ENCODE measurements at places on chromosomes 3 and 15.

GRCh38 chr3:155859859-155860258 lies 5.6 kb upstream of the SLC33A1 start:
- peak; percentile 28 for DNase-seq

DNA sequence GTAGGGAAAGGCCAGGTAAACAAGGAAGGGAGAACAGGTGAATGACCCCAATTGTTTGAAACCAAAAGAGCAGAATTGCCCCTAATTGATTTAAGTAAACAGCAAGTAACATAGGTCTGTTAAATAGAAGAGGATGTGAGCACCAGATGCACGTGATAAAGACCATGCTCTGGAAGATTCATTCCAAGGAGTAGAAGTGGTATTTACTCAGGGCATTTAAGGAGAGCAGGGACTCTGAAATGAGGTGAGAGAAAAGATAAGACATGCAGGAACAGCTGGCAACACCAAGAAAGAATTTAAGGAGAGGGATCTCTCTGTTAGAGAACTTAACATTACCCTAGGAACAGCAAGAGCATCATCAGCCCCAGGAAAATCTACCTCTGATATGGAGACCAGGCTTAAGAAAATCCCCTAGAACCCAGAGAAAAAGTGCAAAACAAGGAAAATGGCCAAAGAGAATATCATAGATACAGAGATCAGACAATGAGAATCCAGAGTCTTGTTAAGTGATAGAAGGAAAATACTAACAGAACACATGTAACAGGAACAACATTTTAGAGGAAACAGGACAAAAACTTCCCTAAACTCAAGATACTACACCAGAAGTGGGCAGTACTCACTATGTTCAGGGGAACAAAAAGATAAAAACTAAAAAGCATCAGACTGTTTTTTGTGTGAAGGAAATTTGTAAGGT lies 6.4 kb downstream of the NUDT16 start:
- DNase-seq, result no peak

- DNase-seq, result no peak
These were observed 15.8 kb upstream of the SLC27A2 start for GRCh38 chr15:50166216-50166615.

DNA sequence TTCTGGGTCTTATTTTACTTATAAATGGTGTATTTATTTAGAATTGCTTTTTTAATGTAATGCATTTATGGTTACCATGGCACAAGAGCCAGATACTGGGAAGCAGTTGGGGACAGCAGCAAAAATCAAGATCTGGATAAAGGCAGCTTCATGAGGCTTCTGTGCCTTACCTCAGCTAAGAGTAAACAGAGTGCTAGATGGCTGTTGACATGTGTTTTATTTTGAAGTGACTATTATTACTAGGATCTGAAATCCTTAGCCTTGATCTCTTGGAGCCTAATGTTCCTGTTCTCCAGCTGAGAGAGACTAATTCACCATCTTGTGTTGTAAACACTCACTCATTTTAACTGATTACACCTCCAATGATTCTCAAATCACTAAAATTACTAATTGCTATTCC lies 317.8 kb downstream of the LPP start:
- no peak for DNase-seq

GRCh38 chr3:171640520-171641412 lies 169.5 kb downstream of the PLD1 start:
- peak; percentile 9 for DNase-seq

DNA sequence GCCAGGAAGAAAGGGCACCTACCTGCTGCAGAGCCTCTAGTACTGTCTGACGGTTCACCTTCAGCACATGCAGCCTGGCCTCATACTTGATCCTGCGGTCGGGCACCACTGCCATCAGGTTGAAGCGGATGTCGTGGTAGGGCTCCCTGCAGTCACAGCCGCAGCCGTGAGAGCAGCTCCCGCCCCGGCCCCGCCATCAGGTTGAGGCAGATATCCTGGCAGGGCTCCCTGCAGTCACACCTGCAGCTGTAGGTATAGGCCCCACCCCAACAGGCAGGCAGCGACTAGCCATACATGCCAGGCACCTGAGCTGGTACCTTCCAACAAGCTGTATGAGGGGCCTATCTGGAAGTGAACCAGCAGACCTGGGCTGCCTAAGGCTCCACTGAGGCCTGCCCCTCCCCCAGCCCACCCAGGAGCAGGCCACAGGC lies 38.7 kb downstream of the SEMA3G start:
- no peak for DNase-seq

DNA sequence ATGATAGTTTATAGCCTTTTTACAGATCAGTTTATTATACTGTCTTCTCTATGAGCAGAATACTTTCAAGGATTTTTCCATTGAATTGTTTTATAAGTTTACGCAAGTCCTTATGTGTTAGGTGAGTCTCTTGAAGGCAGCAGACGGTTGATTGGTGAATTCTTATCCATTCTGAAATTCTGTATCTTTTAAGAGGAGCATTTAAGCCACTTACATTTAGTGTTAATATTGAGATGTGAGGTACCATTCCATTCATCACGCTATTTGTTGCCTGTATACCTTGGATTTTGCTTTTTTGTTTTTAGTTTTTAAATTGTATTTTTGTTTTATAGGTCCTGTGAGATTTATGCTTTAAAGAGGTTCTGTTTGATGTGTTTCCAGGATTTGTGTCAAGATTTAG lies 32.5 kb upstream of the VEPH1 start:
- no peak for DNase-seq

DNA sequence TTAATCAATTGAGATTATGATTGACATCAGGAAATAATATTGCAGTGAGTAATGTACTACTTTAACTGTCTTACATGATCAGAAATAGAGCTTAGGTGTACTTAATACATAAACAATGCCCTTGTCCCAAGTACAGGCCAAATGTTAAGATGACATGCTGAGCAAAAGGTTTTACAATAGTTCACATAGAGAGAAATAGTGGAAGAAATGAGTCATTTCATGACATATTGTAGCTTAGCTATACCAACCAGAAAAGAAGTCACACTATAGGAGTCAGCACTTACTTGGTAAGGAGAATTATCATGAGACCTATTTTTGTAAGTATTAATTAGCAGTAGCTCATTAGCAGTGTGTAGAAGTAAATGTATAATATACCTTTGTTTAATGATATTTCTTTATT lies 96.4 kb upstream of the NANOGP8 start:
- DNase-seq, result peak; percentile 33

- no peak for DNase-seq
These were observed 19.1 kb upstream of the EIF1B start for GRCh38 chr3:40290396-40290795.

- peak; percentile 61 for DNase-seq
These were observed 18.3 kb upstream of the ACTC1 start for GRCh38 chr15:34813446-34814190.

DNA sequence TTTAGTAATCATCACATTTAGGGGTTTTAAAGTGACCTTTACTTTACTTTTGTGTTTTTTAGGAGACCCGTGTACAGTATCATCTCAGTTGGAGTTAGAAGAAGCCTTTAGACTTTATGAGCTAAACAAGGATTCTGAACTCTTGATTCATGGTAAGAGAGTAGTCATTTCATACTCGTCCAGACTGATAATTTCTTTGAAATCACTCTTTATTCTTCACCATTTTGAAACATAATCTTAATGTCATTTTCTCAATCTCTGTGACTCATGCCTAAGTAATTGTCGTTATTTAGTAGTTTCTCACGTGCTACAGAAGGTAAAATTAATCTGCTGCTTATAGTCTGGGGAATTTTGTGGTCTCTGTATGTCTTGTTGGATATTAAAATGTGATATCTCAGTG lies 37.7 kb downstream of the PRKCI start:
- DNase-seq, result no peak

- no peak for DNase-seq
These were observed 168.3 kb upstream of the TGFBR2 start for GRCh38 chr3:30438126-30438525.

DNA sequence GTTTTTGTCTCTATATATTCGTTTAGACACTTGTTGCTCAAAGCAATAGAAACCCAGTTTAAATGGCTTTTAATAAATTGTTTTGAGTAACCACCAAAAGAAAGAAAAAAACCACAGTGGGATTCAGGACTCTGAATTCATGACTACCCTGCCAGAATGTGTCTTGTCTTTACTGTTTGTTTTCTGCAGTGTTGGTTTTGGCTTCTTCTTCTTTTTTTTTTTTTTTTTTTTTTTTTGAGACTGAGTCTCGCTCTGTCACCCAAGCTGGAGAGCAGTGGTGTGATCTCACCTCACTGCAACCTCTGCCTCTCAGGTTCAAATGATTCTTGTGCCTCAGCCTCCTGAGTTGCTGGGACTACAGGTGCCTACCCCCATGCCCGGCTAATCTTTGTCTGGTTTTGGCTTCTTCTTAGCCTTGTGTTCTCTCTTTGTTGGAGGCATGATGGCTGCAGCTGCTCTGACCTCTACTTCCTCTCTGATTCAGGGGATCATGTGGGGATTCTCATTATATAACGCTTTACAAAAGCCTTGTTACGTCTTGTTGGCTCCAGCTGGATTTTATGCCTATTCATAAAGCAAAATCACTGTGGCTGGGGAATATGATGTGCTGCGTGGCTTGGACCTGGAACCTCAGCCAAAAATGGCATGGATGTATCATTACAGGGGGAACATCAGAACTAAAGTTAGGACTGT lies 54.0 kb downstream of the PLS1 start:
- DNase-seq, result no peak

DNA sequence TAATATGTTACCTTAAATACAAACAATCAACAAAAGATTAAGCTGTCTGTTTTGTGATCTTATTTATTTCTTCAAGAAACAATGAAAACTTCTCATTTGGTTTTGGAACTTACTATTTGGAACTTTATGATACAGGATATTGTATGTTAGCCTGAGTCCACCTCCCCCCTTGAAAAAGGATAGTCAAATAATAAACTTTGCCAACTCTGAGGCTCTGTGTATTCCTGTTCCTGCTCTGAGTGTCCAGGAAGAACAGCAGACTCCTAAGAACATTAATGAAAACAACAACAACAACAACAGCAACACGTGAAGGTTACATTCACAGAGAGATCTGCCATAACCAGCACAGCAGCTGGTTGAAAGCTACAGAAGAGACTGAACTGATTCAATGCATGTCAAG lies 108.1 kb upstream of the AADACL2 start:
- no peak for DNase-seq

- no peak for DNase-seq
These were observed 363.6 kb downstream of the NR2F2 start for GRCh38 chr15:96693990-96694517.

DNA sequence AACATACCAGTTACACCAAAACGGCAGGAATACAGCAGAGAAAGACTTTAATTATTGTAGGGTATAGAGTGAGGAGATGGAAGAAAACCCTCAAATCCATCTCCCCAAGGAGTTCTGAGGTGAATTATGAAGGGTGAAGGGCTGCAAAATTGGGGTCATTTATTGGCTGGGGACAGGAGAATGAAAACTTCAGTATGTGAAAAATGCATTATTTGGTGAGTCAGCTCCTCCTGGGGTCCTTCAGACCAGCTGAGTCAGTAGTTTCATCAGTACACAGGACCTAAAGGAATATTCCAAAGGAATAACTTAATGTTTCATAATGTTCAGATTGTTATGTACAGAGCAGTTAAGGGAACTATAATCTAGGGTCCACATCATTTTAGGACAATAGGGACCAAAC lies 566.0 kb downstream of the GBE1 start:
- no peak for DNase-seq

- DNase-seq, result no peak
These were observed 106.0 kb downstream of the MYH15 start for GRCh38 chr3:108404368-108404767.

DNA sequence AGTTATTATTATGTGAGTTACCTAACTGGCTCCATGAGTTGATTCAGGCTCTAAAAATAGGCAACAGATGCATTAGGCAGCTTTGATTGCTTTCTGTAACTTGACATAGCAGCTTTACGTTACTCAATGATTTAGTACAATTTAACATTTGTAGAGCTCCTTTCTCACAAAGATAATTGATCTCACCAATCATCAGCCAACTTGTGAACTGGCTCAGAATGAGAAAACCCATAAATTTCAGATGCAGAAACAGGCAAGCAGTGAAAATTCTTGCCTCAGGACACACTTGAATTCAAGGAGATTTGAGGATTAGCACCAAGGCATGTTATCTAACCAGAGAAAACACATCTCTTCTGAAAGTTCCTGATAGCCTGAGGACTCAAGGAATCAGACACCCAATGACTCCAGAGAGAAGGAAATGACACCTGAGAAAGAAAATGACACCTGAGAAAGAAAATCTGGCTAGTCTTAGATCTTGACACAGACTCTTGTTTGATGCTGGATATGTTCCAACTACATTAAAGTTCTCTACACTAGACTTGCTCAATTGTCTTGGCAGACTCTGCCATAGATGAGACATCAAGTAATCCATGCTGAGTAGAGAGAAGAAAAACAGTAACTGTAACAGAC lies 315.1 kb upstream of the CBLB start:
- DNase-seq, result no peak

DNA sequence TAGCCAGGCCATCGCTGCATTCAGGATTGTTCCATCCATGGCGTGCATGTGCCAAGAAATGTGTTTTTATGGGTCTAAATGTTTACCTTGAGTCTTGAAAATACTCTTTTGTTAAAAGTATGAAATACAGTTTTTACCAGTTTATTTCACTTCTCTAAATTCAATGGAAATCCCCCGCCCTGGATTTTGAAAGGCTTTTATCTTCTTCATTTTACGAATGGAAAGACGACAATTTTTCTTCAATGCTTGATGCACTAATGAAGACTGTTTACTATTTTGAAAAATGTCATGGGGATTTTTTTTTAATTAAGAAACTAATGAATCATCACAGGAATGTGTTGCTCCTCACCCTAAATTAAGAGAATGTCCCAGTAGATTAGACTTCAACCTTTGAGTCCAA lies 83.5 kb downstream of the FAM81A start:
- DNase-seq, result no peak

GRCh38 chr3:187978433-187979011 lies 175.4 kb upstream of the LPP start:
- no peak for DNase-seq

GRCh38 chr3:140570602-140571001 lies 107.3 kb upstream of the TRIM42 start:
- no peak for DNase-seq

- DNase-seq, result no peak
These were observed 54.9 kb upstream of the TMEM108 start for GRCh38 chr3:132983143-132983770.

DNA sequence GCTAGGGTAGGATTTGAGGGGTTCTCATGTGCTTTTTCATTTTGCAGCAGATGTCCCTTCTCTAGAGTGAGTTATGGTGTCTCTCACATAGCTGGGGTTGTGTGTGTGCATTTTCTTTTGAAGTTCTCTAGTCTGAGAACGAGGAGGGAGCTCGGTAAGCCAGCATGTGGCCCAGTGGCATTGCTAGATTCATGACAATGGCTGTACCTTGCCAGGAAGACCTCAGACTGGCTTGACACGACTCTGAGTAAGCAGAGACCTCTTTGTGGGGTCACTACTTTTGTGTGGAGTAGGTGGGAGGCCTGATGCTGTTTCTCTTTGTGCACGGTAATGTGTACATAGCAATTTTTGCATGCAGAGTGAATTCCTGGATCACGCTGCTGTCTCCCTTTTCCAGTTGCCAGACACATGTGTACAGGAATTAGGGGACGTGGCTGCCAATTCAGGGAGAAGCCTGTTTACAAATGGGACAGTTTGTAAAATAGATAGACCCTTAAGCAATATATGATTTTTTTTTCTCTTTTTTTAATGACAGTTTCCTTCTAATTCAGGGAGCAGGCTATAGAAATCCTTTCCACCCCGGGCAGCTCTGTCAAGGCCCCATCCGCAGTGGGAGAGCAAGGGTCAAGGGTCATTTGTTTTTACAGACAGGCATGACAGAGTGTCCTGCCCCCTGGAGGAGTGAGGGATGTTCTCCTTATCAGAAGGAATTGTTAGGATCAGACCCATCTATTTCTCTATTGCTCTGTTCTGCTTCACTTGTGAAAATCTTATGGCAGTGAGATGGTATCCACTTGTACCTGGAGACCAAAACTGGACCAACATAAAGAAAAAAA lies 4.6 kb downstream of the CACNA1D start:
- no peak for DNase-seq
